ENCODE measurements at places on chromosomes 1 and 21. TPM values are rescaled to one million over a fixed set of nuclear protein-coding genes. Genes with fewer than 3 reads are reported as not detected.
A peak's percentile ranks its signal among the peaks of the same experiment; 100 is the strongest.

DISC1 gene
- total RNA-seq, result 1.9 TPM

PLA2G2C gene
- not detected for total RNA-seq

DIO1 gene
- total RNA-seq, result not detected

LIN28A gene
- total RNA-seq, result not detected

SYNC gene
- 22.8 TPM for total RNA-seq

OR14A2 gene
- total RNA-seq, result not detected

RNPEP gene
- total RNA-seq, result 113 TPM

LCE1B gene
- not detected for total RNA-seq

GRCh38 chr21:25577424-25578055 lies 29.7 kb downstream of the MRPL39 start:
- H3K36me3 ChIP-seq, result peaks cover 17% of the 10 kb centered on the region
- no peak for DNase-seq
- no peaks in the 10 kb centered on the region for H3K4me1 ChIP-seq
- no peaks in the 10 kb centered on the region for H3K27me3 ChIP-seq
- no peak overlapping the region for H3K27ac ChIP-seq

DNA sequence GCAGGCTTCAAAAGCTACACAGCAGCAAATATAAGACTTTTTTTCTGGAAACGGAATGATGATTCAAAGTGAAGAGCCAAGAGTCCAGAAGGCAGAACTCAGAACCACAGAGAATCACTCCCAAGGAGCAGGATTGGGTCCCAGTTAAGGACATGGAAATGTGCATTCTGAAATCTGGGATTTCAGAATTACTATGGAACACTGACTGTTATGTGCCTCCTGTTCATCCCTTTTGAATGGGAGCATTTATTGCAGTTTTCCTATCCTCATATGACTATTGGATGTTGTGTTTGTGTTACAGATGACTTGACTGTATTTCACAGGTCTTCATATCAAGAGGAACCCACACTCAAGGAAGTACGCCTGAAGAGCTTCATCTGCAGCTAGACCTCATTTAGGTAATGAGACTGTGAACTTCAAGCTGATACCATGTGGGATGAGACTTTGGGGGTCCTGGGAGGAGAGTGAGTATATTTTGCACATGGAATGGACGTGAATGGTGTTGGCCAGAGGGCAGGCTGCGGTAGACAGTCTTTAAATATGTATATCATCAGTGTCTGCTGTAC lies 17.1 kb upstream of the CAP1 start:
- no peaks in the 10 kb centered on the region for H3K4me1 ChIP-seq
- DNase-seq, result no peak
- no peaks in the 10 kb centered on the region for H3K36me3 ChIP-seq
- no peak overlapping the region for H3K4me3 ChIP-seq

DNA sequence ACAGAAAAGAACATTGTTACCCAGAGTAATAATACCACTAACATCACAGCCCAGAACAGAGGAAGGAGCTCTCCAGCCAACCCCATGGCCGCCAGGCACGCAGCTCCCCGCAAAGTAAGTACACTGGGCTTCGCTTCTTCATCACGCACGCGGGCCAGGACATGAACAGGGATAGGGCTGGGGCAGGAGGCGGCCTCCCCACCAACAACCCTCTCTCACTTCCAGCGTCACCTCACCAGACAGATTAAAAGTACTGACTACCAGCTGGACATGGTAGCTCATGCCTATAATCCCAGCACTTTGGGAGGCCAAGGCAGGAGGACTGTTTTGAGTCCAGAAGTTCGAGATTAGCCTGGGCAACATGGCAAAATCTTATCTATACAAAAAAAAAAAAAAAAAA lies 78.3 kb downstream of the NPHP4 start:
- H3K27me3 ChIP-seq, result no peaks in the 10 kb centered on the region
- no peak for DNase-seq
- H3K4me1 ChIP-seq, result no peaks in the 10 kb centered on the region

DNA sequence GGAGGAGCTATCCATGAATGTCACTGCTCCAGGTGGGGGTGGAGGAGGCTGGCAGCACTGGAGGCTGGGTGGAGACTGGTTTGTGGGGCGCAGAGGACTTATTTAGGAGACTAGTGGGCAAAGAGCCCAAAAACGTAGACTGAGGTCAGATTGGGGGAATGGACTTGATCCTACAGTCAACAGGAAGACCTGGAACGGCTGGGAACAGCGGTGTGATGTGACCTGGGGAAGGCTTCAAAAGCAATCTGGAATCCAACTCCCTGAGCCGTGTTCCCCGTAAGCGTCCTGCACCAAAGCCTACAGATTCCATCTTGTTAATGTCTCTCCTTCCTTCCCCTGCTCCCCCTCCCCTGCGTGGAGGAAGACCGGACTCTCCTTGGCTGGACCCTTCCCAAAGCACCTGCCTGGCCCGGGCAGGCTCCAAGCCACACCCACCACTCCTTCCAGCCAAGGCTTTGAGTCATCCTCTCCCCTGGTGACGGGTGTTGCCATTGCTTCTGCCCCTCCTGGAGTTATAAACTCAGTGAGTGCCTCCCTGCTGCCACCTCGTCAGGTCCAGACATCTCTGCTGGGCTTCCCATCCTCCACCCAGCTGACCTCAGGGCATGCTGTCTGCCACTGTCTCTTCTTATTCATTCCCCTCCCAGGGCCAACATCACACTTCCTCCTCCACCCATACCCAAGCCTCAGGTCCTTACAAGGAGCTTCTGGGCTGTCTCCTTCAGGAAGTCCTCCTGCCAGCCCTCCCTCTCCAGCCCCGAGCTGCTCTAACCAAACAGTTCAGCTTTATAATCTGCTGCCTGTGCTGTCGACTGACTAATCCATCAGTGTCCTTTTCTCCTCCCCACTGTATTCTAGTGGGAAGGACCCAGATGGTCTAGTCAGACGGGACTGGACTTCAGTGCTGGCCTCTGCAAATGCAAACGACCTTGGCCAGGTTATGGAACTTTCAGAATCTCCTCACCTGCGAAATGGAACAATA lies 1.6 kb upstream of the CLSTN1 start:
- H3K4me1 ChIP-seq, result peaks cover 38% of the 10 kb centered on the region
- no peaks in the 10 kb centered on the region for H3K27me3 ChIP-seq

DNA sequence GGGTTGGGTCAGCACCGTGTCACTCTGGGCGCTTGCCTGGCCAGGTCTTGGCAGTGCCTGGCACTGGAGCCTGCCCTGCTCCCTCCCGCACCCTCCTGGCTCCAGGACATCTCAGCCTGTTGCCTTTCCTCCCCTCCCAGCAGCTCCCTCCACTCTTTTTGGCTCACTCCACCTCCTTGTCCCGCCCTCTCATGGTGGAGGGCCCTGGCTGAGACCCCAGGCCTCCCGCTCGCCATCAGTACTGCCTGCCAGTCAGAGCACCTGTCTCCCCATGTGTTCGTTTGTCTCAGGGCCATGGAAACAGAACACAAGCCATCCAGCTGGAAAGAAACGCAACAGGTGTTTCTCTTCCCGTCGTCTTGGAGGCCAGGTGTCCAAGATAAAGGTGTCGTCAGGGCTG lies 61.0 kb downstream of the B3GALT5 start:
- H3K27ac ChIP-seq, result no peak overlapping the region
- H3K4me3 ChIP-seq, result no peak overlapping the region
- peak; percentile 44 for DNase-seq
- no peaks in the 10 kb centered on the region for H3K4me1 ChIP-seq
- no peaks in the 10 kb centered on the region for H3K27me3 ChIP-seq

GRCh38 chr21:26958788-26959187 lies 8.1 kb downstream of the ADAMTS5 start:
- peaks cover 3% of the 10 kb centered on the region for H3K36me3 ChIP-seq
- no peaks in the 10 kb centered on the region for H3K4me1 ChIP-seq
- no peak overlapping the region for H3K27ac ChIP-seq
- no peak for DNase-seq

DNA sequence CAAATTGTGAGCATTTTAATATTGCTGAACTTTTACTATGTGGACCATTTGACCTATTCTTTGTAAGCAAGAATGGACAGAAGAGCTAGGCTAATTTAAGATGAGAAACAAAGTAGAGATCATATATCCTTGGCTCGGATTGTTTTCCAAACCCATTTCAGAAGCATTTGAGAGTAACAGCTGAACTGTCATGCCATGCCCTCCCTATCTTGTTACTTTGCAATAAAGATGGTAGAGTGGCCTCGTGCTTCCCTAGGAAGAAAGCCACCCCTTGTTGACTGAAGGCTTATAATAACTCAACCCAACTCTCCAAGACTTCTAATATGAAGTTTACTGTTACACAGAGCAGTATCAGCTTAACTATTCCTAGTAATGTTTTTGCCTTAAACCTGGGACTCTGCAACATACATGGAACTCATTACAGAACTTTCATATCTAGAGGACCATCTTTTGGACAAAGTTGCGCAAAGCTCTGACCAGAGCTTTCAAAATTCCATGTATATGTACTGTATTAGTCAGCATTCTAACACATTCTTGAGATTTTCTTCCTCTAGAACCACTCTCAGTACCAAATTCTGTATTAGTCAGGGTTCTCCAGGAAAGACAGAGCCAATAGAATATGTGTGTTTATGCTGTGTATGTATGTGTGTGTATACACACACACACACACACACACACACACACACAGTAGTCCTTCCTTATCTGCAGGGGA lies 68.7 kb downstream of the ADAMTS1 start:
- no peak overlapping the region for H3K27ac ChIP-seq
- no peaks in the 10 kb centered on the region for H3K4me1 ChIP-seq
- no peaks in the 10 kb centered on the region for H3K36me3 ChIP-seq

DNA sequence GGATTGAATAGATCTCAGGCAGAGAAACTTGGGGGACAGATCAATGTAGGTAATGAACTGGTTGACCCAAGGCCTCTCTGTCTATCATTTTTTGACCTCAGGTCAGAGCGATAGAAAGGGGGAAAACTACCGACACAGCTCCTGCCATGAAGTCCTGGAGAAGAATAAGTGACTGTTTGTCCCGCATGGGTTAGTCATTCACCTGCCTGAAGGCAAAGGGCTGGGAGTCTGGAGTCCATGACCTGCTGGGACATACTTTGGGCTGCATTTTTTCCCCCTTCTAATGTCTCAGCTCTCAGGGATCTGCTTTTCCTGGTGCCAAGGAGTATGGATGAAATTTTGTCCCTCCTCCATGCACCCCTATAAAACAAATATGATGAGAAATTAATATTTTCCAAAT lies 1.6 kb upstream of the ROR1 start:
- H3K27me3 ChIP-seq, result no peaks in the 10 kb centered on the region
- H3K27ac ChIP-seq, result no peak overlapping the region
- DNase-seq, result no peak
- peaks cover 9% of the 10 kb centered on the region for H3K4me1 ChIP-seq

DNA sequence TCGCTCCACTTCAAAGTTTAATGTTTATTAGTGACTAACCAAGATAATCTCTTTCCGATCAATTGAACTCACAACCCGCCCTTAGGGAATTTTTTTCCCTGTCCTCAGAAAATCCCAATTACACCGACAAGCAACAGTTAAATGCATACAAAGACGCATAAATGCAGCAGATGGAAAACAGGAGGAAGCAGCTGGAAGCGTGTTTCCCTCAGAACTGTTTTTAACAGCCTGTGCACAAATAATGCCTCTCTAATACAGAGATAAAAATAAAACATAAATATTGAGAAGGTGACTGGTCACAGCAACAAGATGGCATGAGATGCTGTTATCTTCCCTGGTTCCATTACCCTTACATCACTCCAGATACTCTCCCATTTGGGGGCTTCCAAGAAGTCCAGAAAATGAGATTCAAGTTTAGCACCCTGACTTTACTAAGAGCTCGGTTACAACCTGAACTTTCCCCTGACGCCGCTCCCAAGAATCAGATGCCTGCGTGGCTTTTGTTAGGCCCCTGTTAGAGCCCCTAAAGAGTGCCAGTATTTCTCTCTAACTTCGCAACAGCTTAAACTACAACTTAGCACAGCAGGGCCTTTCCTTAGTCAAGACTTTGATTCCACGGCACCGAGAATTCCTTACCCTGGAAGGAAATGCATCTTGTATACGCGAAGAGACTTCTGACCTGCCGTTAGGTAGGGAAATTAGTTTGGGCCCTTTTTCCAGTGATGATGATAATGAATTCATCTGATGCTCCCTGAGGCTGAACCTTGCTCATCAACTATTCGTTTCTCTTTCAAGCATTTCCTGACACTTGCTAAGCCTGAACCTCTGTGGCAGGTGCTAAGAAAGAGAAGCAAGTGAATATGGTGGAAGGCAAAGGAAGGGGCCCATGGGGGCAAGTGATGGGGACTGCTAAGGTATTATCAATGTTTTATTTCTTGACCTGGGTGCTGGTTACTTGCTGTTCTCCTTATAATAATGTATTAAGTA lies 137.7 kb upstream of the SMYD2 start:
- no peaks in the 10 kb centered on the region for H3K4me1 ChIP-seq
- no peak overlapping the region for H3K4me3 ChIP-seq
- no peaks in the 10 kb centered on the region for H3K27me3 ChIP-seq
- DNase-seq, result no peak
- H3K27ac ChIP-seq, result no peak overlapping the region

DNA sequence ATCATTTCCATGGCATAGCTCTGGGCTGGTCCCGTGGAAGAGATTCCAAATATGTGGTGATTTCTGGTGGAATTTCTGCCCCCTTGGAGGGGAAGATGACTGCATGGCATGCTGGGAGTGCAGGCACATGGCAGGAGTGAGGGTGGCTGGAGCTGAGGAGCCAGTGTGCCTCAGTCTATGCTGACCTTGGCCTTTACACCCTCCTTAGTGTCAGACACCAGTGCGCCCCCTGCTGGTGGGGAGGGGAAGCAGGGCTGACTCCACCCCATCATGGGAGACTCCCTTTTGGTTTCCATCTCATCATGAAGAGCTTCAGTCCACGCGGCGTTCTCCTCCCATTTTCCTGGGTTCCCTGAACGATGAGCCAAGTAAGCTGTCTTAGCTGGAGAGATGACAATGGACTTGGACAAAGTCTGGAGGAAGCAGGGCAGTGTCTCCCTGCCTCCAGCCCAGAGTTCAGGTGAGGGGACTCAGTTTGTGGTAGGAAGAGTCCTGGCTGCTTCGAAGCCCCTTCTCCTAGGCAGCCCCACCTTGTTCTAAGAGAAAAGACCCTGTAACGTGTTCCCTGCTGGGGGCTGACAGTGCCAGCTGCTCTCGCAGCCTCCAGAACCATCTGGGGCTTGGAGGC lies 10.3 kb downstream of the ALX3 start:
- no peaks in the 10 kb centered on the region for H3K4me1 ChIP-seq
- H3K4me3 ChIP-seq, result no peak overlapping the region
- DNase-seq, result peak; percentile 58
- H3K36me3 ChIP-seq, result peaks cover 55% of the 10 kb centered on the region

GRCh38 chr1:158563853-158564252 lies 6.5 kb downstream of the OR6P1 start:
- H3K27ac ChIP-seq, result no peak overlapping the region
- H3K27me3 ChIP-seq, result no peaks in the 10 kb centered on the region
- no peaks in the 10 kb centered on the region for H3K4me1 ChIP-seq

- no peaks in the 10 kb centered on the region for H3K36me3 ChIP-seq
- DNase-seq, result no peak
These were observed 1.2 kb downstream of the FHAD1 start for GRCh38 chr1:15248216-15248615.

Data from stomach (tissue), 19 donors.